ENCODE measurements at places on chromosomes 1 and 21.
A peak's percentile ranks its signal among the peaks of the same experiment; 100 is the strongest.

DNA sequence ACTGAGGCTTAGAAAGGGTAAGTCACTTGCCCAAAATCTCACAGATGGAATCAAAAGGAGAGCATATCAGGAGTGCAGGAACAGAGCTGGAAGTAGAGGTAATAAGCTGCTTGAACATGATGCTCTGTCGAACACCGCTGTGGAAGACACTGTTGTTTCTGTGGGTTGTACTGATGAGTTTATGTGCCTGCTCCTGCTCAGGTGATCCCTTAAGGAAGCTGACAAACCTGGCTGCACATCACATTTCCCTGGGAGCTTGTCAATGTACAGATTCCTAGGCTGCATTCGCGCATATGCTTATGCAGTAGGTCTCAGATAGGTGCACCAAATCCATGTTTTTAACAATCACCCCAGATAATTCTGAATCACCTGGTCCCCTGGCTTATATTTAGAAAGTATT is 79.7 kb downstream of the ZNF326 start:
- DNase-seq = no peak

- DNase-seq = no peak
Observed at GRCh38 chr1:167430134-167430848, 88.0 kb downstream of the CD247 start.

GRCh38 chr1:99623554-99623953 is 22.4 kb upstream of the PALMD start:
- no peak for DNase-seq

GRCh38 chr1:6445062-6445763 is 20.6 kb downstream of the ESPN start:
- no peak for DNase-seq

DNA sequence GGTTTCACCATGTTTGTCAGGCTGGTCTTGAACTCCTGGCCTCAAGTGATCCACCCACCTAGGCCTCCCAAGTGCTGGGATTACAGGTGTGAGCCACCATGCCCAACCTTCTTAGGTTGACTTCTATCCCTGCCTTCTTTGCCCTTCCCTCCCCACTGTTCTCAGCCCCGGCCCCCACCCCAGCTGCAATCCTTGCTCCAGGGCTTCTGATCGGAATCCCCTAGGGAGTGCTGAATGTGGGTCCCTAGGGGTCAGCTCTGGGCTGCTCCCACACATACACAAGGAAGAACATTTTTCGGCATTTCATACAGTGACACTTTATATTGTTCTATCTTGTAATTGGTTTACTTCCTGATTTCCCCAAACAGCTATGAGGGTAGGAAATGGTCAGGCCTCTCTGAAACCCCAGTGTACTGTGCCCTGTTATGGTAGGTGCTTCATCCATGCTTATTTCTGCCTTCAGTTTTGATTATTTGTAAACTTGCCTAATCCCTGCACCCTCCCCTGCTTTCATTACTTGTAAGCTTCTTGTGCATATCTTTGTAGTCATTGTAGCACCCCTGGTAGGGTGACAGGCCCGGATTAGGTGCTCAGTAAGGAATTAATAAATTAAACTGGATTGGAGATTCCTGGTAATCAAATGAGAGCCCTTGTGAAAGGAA is 5.8 kb upstream of the SRP9 start:
- DNase-seq = no peak

DNA sequence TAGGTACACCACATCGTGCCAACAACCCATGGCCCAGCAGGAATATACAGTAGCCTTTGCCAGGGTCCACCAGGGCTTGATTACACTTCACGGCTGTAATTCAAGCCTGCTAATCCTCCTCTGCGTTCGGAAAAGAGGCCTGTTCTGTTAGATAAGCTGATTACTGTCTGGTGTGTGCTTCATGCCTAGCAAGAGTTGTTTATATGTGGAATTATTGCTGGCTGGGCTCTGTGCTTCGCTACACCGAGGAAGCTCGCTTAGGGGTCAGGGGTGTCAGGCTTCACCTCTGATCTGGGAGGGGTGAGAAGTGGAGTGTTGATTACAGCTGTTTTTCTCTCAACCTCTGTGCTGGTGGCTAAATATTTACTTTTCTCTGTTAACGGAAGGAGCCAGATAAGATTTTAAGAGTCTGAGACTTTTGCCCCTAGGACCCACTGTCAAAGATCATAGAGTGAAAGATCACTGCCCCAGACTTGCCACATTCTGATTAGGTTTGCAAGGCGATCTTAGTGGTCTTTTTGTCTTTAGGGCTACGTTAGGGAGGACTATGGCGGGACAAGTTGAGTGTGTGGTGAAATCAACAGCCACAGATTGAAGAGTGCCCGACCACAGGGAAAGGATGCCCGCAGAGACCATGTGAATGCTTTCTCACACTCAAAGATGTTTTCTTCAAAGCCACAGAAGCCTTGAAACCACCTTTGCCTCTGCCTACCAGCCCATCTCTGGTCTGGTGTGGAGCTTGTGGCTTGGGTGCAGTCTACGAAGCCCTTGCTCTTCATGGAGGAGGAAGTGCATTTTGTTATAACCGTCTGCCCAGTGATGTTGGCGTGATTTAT is 216.1 kb downstream of the PBX1 start:
- no peak for DNase-seq

DNA sequence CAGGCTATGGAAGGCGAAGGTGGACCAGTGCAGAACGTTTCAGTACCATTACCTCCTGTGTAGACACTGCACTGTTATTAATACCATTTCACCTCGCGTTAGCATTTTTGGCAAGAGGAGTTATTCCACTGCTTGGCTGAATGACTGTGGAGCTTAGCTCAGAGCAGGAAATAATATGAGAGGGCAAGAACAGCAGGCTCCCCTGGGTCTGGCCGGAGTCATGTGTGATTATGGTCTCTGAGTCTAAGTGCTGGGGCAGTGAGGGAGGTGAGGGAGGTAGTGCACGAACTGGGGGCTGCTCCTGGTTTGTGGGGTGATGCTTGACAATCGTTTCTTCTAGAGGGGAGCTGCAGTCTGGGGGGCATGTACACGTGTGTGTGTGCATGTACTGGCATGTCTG is 82.9 kb downstream of the MDM4 start:
- DNase-seq = no peak

DNA sequence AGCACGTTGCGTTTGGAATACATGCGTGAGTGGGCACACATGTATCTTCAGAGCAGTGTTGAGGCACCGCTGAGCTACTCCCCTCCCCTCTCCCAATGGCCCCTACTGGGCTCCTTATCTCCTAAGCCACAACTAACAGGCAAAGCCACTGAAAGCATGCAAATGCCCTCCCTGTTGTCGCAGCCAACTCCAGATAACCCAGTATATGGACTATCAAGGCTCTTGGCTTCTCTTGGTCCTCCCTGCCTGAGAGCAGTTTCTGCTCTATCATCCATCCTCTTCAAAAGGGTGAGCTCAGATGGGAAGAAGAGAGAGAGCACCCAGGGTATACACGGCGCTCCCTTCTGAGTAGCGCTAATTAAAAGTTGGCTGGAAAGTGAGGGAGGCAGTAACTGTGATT is 58.5 kb upstream of the CNTN2 start:
- DNase-seq = no peak

- DNase-seq = no peak
Observed at GRCh38 chr1:230026572-230026971, 40.5 kb upstream of the GALNT2 start.

GRCh38 chr1:160855181-160855981 is 7.3 kb downstream of the CD244 start:
- DNase-seq = no peak

- DNase-seq = no peak
Observed at GRCh38 chr1:229137271-229137670, 133.6 kb upstream of the RAB4A start.

- DNase-seq = no peak
Observed at GRCh38 chr1:41135196-41135947, 106.7 kb downstream of the SCMH1 start.

- DNase-seq = no peak
Observed at GRCh38 chr1:112981426-112981825, 25.4 kb upstream of the SLC16A1 start.

DNA sequence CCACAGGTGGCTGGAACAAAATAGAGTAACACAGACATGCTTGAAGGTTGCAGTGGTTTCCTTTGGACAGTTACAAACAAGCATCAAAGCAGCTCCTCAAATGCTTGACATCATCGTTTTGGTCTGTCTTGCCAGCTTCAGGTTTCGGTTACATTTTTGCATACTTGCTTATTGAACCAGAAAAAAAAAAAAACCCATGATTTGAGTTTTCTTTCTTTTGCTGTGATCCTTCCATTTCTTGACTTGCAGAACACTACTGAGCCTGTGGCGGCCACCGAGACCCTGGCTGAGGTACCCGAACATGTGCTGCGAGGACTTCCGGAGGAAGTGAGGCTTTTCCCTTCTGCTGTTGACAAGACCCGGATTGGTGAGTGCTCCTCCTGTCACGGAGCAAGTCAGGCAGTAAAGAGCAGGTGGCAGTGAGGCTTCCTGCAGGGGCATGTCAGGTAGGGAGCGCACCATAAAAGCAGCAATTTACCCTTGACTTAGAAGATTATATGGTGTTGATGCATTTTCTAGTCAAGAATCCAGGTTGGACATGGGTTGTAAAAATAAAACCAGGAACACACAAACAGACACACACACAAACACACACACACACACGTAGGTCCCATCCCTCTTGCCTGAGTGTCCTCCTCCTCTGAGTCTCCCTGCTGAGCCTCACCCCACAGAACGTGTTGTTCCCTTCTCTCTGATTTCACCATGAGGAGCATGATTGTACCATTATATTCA is 30.9 kb downstream of the PRDM2 start:
- peak; percentile 70 for DNase-seq

GRCh38 chr1:40299366-40300248 is 17.5 kb downstream of the COL9A2 start:
- no peak for DNase-seq

DNA sequence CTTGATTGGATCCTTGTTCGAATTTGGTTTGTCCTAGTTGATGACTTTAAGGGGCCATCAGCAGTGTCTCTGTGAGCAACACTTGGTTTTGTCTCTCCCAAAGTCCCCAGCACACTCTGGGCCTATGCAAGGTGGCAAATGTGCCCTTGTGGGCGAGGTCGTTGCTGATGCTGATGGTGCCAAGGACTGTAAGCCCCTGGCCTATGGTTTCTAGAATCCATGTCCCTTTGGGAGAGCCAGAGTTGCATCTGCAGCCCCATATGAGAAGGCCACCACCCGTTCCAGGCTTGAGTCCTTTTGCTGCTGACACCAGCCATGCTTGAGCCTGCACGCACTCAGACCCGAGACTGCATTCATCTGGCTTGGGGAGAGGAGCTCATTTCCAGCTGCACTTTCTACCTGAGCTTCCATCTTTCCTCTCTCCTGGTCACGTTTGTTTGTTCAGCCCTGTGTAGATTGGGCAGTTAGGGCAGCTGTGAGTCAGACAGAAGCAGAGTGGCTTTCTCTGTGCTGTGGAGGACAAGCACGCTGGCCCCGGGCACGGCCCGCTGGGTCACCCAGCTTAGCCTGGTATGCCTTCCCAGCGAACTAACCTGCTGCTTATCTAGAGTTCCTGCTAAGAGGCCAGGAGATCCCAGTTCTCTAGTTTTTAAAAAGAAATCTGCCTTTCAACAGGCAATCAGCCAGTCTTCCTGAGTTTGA is 52.1 kb upstream of the CSF3R start:
- no peak for DNase-seq

DNA sequence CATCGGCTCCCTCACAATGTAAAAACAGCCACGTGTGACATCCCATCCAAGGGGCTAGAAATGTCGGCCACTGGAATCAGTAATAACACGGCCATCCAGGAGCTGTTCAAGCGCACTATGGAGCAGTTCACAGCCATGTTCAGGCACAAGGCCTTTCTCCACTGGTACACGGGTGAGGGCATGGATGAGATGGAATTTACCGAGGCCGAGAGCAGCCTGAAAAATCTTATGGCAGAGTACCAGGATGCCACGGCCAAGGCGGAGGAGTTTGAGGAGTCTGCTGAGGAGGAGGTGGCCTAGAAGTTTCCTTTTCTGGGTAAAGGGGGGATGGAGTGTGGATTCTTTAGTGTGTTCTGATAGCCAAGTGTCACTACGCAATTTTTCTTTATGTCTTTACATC is 61.1 kb upstream of the MAP1LC3C start:
- DNase-seq = no peak

DNA sequence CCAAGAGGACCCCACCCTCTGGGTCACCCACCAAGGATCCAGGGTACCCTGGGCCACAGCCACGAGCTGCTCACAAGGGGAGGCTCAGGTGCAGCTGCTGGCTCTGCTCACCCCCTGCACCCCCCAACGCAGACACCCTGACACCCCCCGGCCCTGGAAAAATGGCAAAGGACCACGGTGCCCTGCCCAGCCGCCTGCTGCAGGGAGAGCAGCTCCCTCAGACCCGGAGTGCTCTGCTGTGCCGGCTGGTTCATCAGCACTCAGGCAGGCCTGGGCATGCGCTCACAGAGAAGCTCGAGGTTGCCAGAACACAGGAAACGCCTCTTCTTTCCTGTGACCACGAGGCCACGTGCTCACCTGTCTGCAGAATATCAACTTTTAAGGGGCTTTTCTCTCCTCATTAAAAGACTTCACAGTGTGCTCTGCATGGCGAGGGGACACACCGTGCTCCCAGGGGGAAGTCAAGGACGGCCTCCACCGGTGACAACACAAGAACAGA is 4.3 kb upstream of the C1QTNF12 start:
- peak; percentile 59 for DNase-seq

- no peak for DNase-seq
Observed at GRCh38 chr1:184075055-184076029, 23.8 kb downstream of the TSEN15 start.

GRCh38 chr1:200372095-200372884 is 37.5 kb downstream of the ZNF281 start:
- no peak for DNase-seq

- no peak for DNase-seq
Observed at GRCh38 chr21:42384989-42385388, 10.9 kb downstream of the TMPRSS3 start.
